ENCODE measurements at places on chromosomes 7 and 10.

GRCh38 chr10:57699944-57700343 lies 567.8 kb downstream of the IPMK start:
- no peak for DNase-seq

DNA sequence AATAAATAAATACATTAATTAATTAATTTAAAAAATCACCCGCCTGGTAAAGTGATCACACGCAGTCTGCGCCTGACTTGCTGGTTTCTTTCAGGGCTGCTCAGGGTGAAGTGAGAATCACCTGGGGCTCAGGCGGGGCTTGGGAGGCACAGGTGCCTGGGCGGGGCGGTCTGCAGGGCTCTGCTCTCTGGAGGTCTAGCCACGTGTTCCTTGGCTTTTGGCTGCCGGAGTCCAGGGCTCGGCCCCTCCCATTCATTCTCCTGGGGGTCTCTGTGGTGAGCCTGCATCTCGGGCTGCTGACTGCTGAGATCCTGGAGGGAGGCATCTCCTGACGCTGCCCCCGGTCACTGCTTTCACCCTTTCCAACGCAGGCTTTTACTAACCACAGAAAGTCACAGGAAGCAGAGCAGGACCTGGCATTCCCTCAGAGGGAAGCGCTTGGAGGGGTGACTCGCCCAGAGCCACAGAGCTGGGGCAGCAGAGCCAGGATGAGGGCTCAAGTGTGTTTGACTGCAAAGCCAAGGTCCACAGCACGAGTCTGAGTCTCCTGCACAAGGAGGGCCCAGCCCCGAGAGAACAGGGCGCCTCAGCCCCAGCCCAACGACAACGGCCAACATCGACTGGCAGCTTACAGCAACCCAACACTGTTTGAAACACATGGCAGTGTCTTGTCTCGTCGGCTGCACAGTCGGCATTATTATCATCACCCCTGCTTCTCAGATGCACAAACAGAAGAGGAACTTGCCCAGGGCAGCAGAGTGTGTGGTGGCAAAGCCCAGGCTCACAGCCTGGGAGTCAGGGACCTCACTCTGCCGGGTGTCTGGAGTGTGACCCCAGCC lies 22.4 kb upstream of the MNX1 start:
- DNase-seq: no peak

DNA sequence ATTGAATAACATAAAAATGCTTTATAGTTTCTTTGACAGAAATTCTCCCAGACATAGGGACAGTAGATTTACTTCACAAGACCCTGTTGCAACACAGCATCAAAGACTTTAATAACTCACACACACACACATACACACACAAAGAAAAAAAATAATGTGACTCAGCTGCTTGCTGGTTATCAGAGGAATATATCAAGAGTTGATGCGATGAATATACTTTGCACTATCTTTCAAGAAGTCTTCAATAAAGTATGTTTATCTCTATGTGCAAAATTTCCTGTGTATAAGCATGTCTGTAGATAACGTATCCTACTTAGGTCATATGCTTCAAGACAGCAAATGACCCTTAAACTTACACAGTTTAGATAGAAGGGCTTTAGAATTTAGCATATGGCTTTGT lies 243.1 kb downstream of the ARL4A start:
- no peak for DNase-seq

DNA sequence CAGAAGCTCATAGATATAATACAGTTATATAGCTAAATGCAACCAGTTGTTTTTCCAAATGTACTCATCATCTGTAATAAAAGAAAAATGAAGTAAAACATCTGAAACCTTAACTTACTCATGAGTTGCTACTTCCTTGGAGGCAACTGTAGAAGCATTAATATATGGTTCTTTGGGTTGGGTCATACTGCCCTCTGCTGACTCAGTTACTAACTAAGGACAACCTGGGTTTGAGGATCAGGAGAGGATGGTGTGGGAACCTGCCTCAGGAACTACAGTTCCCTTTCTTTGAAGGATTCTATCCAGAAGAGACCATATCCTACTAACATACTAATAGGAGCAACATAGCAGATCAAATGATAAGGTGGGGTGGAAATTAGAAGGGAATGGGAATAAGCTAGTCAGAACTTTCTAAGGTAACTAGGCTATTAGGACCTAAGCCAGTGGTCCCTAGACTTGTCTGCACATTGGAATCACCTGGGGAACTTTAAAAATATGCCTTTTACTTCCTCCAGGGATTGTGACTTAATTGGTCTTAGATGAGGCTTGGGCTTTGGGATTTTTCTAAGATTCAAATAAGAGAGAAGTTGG lies 20.7 kb downstream of the COX15 start:
- DNase-seq: peak; percentile 27

DNA sequence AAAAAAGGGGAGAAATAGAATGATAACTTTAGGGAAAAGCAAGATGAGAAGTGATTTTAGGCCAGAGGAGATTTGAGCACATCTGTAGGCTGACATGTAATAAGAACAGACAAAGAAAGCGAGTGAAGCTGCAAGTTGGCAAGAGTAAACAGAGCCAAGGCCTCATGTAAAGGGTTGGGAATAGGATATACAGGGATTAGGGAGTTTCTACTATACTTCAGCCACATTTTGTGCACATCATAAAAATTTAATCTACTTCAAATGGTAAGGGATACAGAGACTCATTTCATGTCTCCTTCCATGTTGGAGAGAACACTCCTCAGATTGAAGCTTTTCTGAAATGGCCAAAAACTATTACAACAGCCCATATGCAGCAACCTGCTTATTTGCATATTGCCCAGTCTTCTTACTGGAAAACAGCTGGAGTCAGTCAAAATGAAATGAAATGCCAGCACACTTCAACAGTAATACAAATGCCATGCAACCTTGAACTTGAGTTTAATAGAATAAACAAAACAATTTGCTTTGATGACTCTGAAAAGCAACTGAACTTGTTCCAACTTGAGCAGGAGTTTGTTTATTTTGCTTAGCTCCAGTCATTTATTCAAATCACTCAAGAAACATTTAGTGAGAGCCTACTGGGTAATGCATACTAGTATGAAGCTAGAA lies 49.9 kb downstream of the NRCAM start:
- no peak for DNase-seq

Data from NCI-H1436 (cell line).